ENCODE measurements at places on chromosomes 6 and 20.

DNA sequence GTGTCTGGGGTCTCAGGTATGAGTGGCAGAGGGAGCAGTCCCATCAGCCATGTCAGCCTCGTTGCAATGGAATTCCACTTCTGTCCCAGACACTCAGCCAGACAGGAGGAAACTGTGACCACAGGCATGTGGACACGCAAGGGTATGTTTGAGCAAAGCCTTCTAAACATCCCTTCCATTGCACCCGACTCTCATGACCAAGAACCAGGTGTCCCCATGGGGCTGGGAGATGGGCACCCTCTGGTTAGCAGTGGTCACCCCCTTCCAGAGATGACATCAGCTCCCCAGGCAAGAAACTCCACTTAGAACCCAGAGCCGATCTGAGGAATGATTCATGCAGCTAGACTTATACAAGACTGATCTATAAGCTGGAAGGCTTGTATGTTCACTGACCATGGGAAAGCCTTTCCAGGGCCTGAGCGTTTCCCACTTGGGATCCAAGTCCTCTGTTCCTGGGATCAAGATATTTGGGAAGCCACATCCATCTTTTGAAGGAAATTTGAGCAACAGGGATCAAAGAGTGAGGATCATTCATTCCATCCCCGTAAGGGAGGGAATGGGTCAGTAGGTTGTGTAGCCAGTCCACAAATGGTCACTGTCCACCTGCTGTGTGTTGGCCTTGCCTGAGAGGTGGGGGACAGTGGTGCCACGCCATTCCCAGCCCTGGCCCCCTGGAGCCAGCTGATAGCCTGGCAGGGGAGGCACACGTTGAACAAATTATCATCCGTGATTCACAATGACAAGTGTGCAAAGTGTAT is 3.9 kb upstream of the MRGBP start:
- DNase-seq, result no peak

DNA sequence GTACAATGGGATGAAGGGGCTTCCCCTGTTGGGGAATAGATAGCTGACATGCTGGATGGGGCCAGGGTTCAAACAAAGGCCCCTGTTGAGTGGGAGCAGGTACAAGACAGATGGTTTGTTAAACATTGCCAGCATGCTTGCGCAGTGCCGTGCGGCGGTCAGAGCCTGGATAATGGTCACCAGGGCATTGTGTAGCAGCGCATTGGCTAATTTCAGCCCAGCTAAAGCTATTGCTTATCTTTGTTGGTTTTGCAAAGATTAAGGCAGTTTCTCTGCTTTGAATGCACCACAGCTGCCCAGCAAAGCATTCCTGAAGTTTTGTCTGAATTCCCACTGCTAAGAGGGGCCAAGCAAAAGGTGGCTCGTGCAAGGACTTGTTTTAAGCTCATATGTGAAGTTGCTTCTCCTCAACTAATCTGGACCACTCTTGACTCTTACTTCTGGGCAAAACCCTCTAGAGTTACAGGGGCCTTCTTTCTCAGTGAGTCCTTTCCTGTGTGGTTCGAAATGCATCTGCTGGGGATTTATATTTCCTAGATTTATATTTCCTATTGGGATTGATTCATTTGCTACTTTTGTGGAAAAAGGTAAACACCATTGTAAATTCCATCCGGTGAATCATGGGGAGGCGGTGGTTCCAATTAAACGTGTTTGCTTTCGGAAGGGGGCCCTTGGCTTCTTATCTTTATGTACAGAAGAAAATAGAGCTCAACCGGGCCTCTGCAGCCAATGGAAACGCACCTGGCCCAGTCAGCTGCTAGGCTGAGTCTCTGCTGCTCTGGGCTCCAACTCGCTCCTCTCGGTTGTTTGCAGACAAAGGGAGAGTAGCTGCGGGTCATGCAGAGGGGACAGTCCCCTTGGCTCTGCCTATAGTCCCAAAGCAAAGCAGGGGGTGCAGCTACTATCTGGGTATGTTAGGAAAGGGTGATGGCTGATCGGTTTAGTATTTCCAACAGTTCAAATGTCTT is 72.1 kb downstream of the FOXA2 start:
- no peak for DNase-seq

DNA sequence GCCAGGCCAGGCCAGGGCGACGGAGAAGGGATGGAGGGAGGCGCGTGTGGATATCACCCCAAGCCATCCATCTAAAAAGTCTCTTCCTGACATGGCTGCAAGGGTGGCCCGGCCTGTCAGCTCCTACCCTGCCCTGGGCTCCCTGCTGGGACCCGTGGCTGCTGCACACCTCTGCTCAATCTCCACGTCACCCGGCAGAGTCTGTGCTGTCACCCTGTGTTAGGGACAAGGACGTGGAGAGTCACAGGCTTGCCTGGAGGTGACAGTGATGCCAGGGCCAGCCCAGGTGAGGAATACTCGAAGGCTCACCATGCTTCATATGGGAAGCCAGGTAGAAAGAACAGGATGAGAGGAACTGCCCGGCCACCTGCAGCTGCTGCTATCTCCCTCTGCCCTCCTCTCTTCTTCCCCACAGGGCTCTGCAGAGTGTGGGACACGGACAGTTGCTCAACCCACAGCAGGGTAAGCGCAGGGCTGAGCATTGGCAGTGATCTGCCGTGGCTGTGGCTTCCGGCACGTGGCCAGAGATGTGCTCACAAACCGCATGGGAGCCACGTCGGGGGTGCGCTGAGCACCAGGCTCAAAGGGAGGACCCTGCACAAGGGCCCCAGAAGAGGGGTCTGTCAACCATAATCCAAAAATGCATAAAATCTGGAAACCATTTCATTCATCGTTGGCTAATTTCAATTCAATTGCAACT is 214.3 kb downstream of the DLL1 start:
- no peak for DNase-seq

- DNase-seq, result no peak
Observed at GRCh38 chr6:4965562-4966389, 38.1 kb downstream of the RPP40 start.

- peak; percentile 0 for DNase-seq
Observed at GRCh38 chr6:157089258-157089657, 234.1 kb downstream of the TMEM242 start.

GRCh38 chr6:35596448-35597442 is 84.0 kb upstream of the TULP1 start:
- peak; percentile 6 for DNase-seq

- DNase-seq, result peak; percentile 66
Observed at GRCh38 chr6:105587349-105588122, 184.7 kb upstream of the PREP start.

GRCh38 chr6:38198219-38198618 is 378.7 kb downstream of the ZFAND3 start:
- DNase-seq, result no peak

GRCh38 chr6:57117796-57118195 is 27.8 kb downstream of the ZNF451 start:
- no peak for DNase-seq
